T follicular helper cell (primary cell): ENCODE measurements at places on chromosomes 7 and 10.

- no peak for DNase-seq
Measured at GRCh38 chr7:38360776-38361175, 87.3 kb upstream of the TARP start.

- no peak for DNase-seq
Measured at GRCh38 chr7:149871576-149871975, 2.2 kb upstream of the ATP6V0E2 start.

DNA sequence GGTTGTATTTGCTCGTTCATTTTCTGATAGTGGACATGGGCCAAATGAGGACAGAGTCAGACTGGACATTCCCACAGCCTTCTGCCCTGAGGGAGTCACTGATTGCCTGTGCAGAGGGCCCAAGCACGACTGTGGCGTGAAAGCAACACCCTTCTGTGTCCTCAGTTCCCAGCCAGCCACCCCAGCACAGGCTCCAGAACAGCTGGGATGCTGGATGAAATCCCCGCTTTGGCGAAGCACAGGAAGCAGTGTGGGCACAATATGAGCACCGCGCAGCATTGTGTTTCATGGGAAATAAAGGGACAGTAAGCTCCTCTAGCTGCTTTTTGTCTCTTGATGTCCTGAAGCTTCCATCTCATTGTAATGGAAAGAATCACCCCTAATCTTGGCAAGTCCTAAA, 20.5 kb downstream of the TRIL start:
- DNase-seq = no peak

DNA sequence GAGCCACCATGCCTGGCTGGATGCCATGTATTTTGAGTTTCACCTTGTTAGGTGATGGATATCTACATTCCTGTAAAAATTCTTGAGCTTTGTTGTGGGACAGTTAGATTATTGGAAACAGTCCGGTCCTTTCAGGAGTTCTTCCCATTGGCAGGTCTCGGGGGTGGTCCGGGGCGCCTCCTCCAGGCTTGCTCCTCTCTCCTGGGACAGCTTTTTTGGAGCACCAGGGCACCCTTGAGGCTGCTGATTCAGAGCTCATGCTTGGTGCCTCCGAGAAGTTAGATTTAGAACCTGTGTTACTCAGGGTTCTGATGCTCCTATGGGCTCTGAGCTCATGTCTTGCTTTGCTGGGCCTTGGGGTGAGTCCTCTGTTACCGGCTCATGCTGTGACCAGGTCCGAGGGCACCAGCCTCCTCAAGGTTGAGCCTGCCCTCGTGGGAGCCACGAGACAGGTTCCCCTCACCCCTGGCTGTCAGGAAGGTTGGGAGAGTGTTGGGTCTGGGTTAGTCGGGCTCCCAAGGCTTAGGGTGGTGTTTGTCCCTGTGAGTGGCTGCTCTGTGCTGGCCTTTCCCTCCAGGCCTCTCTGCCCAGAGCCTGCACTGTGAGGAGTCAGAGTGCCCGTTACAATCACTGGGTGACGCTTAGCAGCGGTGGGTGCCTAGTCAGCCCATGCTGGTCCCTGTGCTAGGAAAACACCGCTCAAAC, 6.0 kb downstream of the SPRN start:
- DNase-seq = no peak

DNA sequence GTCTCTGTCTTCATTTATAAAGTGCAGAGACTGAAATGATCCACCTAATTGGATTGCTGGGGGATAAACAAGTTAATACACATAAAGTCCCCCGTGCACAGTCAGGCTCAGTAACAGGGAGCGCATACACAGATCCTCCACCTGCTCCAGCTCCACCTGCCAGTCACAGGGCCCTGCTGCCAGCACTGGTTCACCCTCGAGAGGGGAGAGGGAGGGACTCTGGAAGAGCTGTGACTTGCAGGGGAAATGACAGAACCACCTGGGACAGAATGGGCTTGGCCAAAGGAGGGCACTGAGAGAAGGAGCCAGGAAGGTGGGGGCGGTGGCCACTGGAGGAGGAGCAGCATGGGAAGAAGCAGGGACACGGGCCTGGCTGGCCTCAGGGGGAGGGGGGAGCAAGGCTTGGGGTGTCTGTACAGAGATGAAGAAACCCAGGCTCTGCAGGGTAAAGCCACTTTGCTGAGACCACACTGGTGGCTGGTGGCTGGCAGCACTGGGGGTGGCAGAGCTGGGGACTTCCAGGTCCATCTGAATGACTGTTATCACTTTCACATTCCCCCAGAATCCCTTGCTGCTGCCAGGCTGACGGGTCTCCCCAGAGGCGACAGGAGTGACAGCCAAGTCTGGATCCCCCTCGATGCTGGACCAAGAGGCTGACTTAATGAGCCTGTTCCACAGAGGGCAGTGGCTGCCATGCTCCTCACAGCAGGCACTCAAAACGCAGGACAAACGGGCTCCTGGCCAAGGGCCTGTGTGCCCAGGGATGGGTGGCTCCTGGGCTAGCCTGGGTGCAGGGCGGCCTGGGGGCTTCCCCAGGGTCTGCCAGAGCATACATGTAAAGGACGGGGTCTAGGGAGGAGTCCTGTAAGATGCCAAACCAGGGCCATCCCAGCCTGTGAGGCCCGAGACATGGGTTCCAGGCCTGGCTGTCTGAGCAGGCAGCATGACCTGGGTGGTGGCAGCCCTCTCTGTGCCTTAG, 151.1 kb downstream of the SH3PXD2A start:
- DNase-seq = no peak

GRCh38 chr7:16564023-16564380, 37.4 kb downstream of the LRRC72 start:
- no peak for DNase-seq

DNA sequence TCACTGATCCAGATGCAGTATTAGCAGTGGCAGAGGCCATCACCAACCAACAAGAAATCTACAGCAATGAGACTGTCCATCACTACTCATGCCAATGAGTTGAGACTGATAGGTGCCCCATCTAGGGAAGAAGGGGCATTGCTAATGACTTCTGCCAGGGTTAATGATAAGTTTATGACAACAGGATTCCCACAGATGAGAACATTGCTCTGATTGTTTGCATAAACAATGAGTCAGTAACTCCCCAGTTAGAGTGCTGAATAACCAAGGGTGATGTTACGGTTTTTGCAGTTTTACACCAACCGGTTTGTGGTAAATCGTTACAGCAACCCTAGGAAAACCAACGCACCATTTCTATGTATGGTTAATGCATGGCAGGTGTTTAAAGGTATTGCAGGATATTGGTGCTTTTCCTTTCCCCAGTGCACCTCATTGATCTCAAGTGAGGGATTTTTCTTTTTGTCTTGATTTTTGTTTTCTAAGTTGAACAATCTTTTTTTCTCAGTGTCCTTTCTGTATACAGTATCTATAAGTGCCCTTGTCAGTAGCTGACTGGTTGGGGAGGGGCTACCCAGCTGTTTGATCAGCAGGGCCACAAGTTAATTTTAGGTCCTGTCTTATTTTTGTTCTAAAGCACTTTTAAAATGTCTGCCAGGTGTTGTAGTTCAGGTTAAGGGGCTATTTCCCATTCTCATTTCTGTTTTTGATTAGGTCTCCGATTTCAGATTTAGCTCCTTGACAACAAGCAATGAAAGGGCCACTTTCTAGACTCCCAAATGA, 3.9 kb upstream of the CSGALNACT2 start:
- no peak for DNase-seq

DNA sequence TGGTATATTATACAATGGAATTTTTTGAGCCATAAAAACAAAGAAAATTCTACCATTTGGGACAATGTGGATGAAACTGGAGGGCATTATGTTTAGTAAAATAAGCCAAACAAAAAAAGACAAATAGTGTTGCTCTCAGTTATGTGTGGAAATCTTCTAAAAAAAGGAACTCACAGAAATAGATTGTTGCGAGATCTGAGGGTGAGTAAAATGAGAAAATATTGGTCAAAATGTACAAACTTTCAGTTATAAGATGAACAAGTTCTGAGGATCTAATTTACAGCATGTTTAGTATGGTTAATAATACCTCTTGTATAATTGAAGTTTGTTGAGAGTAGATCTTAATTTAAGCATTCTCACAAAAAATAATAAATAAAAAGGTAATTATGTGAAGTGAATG, 291.2 kb downstream of the KIF20B start:
- DNase-seq = no peak

- DNase-seq = no peak
Measured at GRCh38 chr10:34223658-34224057, 591.4 kb downstream of the PARD3 start.

- no peak for DNase-seq
Measured at GRCh38 chr10:42998481-42999384, 78.1 kb upstream of the RET start.

DNA sequence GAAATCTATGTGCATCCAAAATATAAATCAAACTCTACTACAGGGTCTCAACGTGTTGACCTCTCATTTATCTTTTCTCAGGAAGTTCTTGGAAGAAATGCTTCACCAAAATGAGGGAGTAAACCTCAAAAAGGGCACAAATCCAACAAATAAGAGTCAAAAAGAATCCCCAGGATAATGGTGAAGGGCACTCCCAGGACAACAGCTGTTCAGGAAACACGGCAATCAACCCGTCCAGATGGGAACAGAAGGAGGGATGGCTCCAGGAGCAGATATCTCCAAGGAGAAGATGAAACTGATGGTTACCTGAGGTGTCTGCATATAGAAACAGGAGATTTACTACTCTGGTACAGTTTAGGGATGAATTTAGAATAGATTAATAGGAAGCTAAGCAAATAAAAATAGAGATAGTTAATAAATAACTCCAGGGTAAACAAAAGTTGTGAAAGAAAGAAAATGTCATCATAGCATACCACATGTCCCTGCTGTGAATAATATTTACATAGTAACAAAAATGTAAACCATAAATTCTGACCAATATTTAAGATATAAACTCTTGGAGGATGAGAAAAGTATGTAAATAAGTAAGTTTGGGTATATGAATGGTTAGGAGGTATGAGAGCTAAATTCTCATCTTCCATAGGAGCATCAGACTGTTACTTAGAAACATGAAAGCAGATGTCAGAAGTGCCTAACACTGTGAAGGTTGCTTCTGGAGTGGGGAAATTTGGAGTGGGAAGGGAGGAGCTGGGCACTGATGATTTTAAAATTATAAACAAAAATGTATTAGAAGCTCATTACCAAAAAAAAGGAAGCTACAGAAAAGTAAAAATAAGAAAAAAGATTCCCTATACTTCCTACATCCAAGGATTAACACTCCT, 237.5 kb upstream of the HPS1 start:
- DNase-seq = no peak

- no peak for DNase-seq
Measured at GRCh38 chr7:28609608-28610007, 197.3 kb downstream of the CREB5 start.

DNA sequence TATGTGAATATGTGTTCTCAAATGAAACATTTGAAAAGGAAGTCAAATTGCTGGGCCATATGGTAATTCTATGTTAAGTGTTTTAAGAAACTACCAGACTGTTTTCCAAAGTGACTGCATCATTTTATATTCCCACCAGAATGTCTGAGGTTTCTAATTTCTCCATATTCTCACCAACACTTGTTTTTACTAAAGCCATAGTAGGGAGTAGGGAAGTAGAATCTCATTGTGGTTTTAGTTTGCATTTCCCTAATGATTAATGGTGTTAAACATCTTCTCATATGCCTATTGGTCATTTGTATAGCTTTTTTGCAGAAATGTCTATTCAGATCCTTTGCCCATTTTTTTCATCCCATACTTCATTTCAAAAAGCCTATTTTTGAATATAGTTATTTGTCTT, 9.1 kb upstream of the SEMA4G start:
- DNase-seq = no peak
